T-cell (primary cell): ENCODE measurements at places on chromosomes 1 and 21. TPM values are rescaled to one million over a fixed set of nuclear protein-coding genes. Genes with fewer than 3 reads are reported as not detected.

HPCA gene
- total RNA-seq: not detected

DNA sequence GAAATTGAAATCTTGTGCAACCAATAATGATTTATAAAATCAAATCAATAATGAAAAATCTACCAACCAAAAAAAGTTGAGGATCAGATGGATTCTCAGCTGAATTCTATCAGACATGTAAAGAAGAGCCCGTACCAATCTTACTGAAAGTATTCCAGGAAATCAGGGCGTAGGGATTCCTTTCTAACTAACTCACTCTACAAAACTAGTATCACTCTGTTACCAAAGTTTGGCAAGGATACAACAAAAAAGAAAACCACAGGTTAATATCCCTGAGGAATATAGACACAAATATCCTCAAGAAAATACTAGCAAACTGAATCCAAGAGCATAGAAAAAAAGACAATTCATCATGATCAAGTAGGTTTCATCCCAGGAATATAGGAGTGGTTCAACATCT, 52.8 kb upstream of the ADGRL4 start:
- no peak overlapping the region for H3K4me3 ChIP-seq
- H3K4me1 ChIP-seq: no peaks in the 10 kb centered on the region
- no peak overlapping the region for H3K27ac ChIP-seq
- no peaks in the 10 kb centered on the region for H3K36me3 ChIP-seq

DNA sequence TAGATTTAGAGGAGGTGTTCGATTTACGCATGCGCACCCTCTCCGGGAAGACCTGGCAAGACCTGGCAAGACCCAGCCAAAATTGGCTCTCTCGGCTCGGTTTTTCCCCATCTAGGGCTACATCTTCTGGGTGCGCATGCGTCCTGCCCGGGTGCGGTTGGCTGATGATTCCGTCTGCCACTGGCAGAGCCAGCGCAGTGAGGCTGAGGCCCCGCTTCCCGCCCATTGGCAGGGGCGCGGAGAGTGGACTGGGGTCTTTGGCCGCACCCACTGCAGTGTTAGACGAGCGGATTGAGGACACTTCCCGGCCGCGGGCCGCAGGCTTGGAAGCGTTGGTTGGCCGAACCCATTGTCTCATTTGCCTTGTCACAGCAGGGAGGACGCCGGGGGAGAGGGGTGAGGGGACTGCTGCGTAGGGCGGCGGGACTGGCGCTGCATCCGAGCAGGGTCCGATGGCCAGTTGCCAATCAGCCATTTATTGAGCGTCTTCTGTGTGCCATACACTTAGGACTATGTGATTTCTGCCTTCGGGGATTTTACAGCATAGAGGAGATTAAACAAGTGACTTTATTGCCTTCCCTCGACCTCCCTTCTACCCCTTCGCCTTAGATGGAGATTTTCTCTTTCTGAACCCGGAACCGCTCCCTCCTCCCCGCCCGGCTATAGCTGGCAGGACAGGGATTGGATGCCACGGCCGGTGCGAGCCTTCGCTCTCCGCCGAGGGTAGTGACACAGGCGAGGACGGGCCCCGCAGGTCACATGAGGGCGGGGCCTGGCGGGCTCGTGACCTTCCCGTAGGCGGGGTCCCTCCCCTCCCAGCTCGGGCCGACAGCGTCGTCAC, 43.7 kb downstream of the MEF2D start:
- peak overlapping the region; percentile 97 for H3K27ac ChIP-seq
- peak overlapping the region; percentile 77 for H3K4me3 ChIP-seq
- peaks cover 4% of the 10 kb centered on the region for H3K4me1 ChIP-seq
- H3K27me3 ChIP-seq: no peaks in the 10 kb centered on the region
- peak; percentile 97 for DNase-seq

DNA sequence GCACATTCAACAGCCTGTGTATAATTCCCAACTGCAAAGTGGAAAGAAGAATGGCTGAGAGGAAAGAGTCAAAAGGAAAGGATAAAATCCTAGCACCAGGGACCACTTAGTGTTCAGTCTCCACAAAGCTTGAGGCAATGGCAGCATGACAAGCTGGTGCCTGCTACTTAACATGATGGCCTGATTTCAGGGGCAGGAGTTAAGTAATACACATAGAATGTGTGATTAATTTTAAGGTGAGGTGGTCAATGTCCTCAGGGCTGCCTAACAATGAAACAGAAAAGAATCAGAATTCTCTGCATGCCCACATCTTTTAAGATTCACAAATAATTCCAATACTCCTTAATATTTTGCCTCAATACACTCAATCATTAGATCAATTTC, 8.9 kb downstream of the P3H1 start:
- no peak overlapping the region for H3K27ac ChIP-seq
- H3K36me3 ChIP-seq: peaks cover 65% of the 10 kb centered on the region
- DNase-seq: no peak
- H3K4me3 ChIP-seq: no peak overlapping the region
- peaks cover 2% of the 10 kb centered on the region for H3K4me1 ChIP-seq
- H3K27me3 ChIP-seq: no peaks in the 10 kb centered on the region

DNA sequence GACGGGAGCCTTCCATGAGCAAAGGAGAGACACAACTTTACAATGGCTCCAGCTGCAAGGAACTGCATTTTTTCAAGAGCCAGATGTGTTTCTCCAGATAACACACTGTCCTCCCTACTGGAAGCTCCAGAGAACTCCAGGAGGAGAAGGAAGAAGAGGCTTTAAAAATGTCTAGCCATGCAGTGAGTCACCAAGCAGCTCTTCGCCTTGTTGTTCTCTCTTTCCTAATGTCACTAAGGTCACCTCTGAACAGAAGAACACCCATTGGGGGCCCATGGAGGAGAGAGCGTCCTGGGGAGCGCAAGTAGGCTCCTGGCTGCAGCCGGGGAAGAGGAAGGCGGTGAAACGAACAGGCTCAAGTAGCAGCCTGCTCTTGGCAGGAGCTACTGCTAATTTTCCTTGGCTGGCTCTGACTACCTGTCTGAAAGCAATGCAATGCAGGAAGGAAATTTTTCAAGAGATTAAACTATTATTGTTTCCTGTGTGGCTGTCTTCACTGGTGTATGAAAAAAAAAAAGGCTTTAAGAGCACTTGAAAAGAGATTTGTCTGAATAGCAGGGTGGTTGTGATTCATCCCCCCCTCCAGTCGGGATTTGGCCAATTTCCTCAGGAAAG, 321.9 kb downstream of the SETD4 start:
- no peaks in the 10 kb centered on the region for H3K36me3 ChIP-seq
- H3K4me3 ChIP-seq: no peak overlapping the region
- DNase-seq: no peak
- H3K27me3 ChIP-seq: peaks cover 3% of the 10 kb centered on the region
- no peaks in the 10 kb centered on the region for H3K4me1 ChIP-seq

- H3K4me3 ChIP-seq: no peak overlapping the region
- DNase-seq: no peak
- H3K36me3 ChIP-seq: no peaks in the 10 kb centered on the region
- H3K4me1 ChIP-seq: no peaks in the 10 kb centered on the region
Measured at GRCh38 chr1:30853350-30853749, 55.2 kb downstream of the SDC3 start.

- H3K27me3 ChIP-seq: peaks cover 16% of the 10 kb centered on the region
- H3K4me1 ChIP-seq: peaks cover 10% of the 10 kb centered on the region
- no peak overlapping the region for H3K27ac ChIP-seq
Measured at GRCh38 chr1:170661646-170662411, 2.1 kb upstream of the PRRX1 start.

CYP2J2 gene
- 1.8 TPM for total RNA-seq

DNA sequence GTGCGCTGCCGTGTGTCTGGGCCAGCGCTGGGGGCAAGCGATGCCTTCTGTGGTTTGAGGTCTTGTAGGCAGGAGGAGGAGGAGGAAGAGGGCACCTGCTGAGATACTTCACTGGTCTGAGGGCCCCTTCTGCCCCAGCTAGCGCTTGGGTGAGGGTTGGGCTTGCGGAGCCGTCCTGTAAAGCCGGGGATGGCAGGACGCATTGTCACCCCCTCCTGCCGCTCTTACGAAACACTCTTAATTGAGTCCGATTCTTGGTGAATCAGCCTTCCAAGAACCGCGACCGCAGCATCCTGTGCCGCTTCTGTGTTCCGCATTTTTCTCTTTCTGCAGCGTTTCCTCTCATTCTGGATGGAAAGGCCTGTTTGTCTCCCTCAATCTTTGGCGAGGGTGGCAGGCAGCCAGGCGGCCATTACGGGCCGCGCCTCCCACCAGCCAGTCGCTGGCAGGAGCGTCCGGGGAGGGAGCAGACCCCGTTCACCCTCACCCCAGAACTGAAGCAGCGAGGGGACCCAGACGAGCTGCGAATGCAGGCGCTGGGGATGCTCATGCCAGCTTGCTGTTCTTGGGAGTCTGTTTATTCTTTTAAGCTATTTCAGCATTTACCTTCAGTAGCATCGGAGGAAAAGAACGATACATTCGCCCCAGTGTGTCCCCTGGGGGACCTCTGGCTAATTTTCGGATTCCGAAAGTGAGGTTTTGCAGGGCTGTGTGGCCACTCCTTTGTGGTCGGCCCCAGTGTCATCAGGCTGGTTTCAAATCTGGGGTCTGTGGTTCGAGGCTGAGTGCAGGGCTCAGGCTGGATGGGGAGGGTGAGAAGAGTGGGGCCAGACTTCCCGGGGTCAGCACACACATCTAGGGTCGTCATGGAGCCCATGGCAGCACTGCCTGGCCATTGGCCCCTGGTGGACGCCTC, 62.7 kb downstream of the SKI start:
- peak overlapping the region; percentile 48 for H3K4me3 ChIP-seq
- H3K27ac ChIP-seq: peak overlapping the region; percentile 80
- peak; percentile 71 for DNase-seq
- peaks cover 59% of the 10 kb centered on the region for H3K4me1 ChIP-seq

DNA sequence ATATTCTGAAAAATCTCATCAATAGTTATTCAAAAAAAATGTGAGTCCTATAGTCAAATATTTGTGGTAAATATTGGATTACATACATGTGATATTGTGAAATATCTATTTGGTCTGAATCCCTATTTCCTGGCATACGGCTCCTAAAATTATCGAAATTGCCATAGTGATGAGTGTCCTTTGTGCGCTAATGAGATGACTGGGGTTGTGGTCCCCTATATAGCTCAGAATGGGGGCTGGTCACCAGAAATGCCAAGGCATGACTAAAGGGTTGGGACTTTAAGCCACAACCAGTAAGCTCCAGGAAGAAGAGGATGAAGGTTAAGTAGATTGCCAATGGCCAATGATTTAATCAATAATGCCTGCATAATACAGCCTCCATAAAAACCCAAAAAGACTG, 610.2 kb upstream of the CHRM3 start:
- no peaks in the 10 kb centered on the region for H3K27me3 ChIP-seq
- H3K4me1 ChIP-seq: no peaks in the 10 kb centered on the region
- no peaks in the 10 kb centered on the region for H3K36me3 ChIP-seq
- H3K4me3 ChIP-seq: no peak overlapping the region
- no peak overlapping the region for H3K27ac ChIP-seq

- no peak overlapping the region for H3K4me3 ChIP-seq
- no peak overlapping the region for H3K27ac ChIP-seq
- H3K4me1 ChIP-seq: peaks cover 6% of the 10 kb centered on the region
- no peaks in the 10 kb centered on the region for H3K36me3 ChIP-seq
Measured at GRCh38 chr1:231465051-231465450, 43.0 kb upstream of the EGLN1 start.

CRNN gene
- not detected for total RNA-seq

DNA sequence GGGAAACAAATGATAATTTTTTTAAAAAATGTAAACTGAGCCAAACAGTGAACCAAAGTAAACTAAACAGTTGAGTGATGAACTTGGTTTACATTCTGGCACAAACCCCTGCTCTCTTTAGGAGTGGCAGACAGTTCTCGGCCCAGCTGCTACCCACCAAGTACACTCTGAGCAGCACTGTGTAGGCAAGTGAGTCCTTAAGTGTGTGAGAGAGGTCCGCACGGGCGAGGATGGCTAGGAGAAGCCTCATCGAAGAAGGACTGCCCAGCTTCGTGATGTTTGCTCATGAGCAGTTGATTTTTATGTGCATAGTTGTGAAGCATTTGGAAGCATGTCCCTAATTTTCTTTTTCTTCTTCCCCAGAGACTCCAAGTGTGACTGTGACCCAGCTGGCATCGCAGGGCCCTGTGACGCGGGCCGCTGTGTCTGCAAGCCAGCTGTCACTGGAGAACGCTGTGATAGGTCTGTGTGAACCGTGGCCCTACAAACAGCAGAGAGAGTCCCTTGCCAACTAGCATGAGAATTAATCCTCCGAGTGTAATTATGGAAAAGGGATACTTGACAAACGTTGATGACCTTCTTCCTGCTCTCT, 32.1 kb downstream of the LAMC2 start:
- no peaks in the 10 kb centered on the region for H3K36me3 ChIP-seq
- no peak overlapping the region for H3K4me3 ChIP-seq
- H3K27ac ChIP-seq: no peak overlapping the region
- peaks cover 23% of the 10 kb centered on the region for H3K4me1 ChIP-seq
- DNase-seq: no peak

TLR5 gene
- 2.5 TPM for total RNA-seq

- H3K4me1 ChIP-seq: peaks cover 7% of the 10 kb centered on the region
- H3K36me3 ChIP-seq: peaks cover 13% of the 10 kb centered on the region
- H3K27me3 ChIP-seq: no peaks in the 10 kb centered on the region
- H3K27ac ChIP-seq: no peak overlapping the region
Measured at GRCh38 chr21:39182016-39182415, 1.2 kb downstream of the PSMG1 start.

IFI16 gene
- total RNA-seq: 106 TPM

- peaks cover 20% of the 10 kb centered on the region for H3K27me3 ChIP-seq
- H3K36me3 ChIP-seq: no peaks in the 10 kb centered on the region
- H3K4me3 ChIP-seq: no peak overlapping the region
- DNase-seq: no peak
- peaks cover 5% of the 10 kb centered on the region for H3K4me1 ChIP-seq
- no peak overlapping the region for H3K27ac ChIP-seq
Measured at GRCh38 chr1:180928331-180929230, 15.9 kb downstream of the KIAA1614 start.

DNA sequence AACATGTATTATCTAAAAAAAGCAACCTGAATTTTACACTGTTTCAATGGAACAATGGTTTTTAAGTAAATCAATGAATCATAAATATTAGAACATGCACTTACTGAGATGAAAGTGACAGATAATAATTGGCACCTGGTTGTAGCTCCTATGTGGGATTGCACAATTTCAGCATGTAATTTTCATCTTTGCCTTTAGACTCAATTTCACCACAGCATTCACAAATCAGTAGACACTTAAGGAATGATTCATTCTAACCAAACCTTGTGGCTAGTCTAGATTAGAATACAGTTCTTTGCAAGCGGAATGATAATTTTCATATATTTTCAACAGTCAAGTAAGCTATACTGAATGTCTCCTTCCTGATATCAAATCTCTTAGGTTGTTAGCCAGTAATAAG, 853.4 kb downstream of the KCNT2 start:
- no peaks in the 10 kb centered on the region for H3K27me3 ChIP-seq
- no peak overlapping the region for H3K27ac ChIP-seq
- DNase-seq: no peak
- H3K4me3 ChIP-seq: no peak overlapping the region
- no peaks in the 10 kb centered on the region for H3K4me1 ChIP-seq

PDPN gene
- total RNA-seq: not detected

GRCh38 chr1:182113879-182114626, 52.5 kb upstream of the ZNF648 start:
- H3K27ac ChIP-seq: no peak overlapping the region
- DNase-seq: no peak
- H3K36me3 ChIP-seq: no peaks in the 10 kb centered on the region

ETV3L gene
- total RNA-seq: not detected

GRCh38 chr1:157073944-157074685, 25.5 kb downstream of the ETV3L start:
- no peaks in the 10 kb centered on the region for H3K36me3 ChIP-seq
- no peaks in the 10 kb centered on the region for H3K27me3 ChIP-seq
- no peak overlapping the region for H3K4me3 ChIP-seq

GRCh38 chr1:14451217-14451616, 147.3 kb upstream of the KAZN start:
- H3K27me3 ChIP-seq: peaks cover 2% of the 10 kb centered on the region
- no peak for DNase-seq
- H3K27ac ChIP-seq: no peak overlapping the region
- no peaks in the 10 kb centered on the region for H3K36me3 ChIP-seq
- H3K4me3 ChIP-seq: no peak overlapping the region
